ENCODE measurements at places on chromosomes 1 and 21. TPM values are rescaled to one million over a fixed set of nuclear protein-coding genes. Genes with fewer than 3 reads are reported as not detected.

The H6PD gene
- total RNA-seq, result 24.4 TPM

The CYP4A22 gene
- not detected for total RNA-seq

The MFSD2A gene
- total RNA-seq, result 1.2 TPM

The CYYR1 gene
- total RNA-seq, result 0.17 TPM

The GBP5 gene
- under 0.01 TPM for total RNA-seq

The LGALS8 gene
- total RNA-seq, result 50.3 TPM

The FAM163A gene
- total RNA-seq, result not detected

The OR10Z1 gene
- under 0.01 TPM for total RNA-seq

The SH3BGR gene
- total RNA-seq, result 3.3 TPM

The RPF1 gene
- 31.6 TPM for total RNA-seq

The KRTAP10-7 gene
- total RNA-seq, result not detected

The GSTM1 gene
- not detected for total RNA-seq

The FBXO2 gene
- 2.6 TPM for total RNA-seq

The TRIM67 gene
- total RNA-seq, result 0.17 TPM

The CACHD1 gene
- 5.4 TPM for total RNA-seq

The PPIH gene
- 13.1 TPM for total RNA-seq

The NR1I3 gene
- not detected for total RNA-seq

The MFAP2 gene
- total RNA-seq, result 16.2 TPM

The EPHA10 gene
- under 0.01 TPM for total RNA-seq

The GCSAML gene
- total RNA-seq, result not detected

The CRYAA gene
- not detected for total RNA-seq

The AMY2A gene
- total RNA-seq, result not detected

The AMY1C gene
- not detected for total RNA-seq

The WNT9A gene
- total RNA-seq, result 1.0 TPM

The DMRTA2 gene
- total RNA-seq, result not detected

The PDC gene
- not detected for total RNA-seq

The GPR37L1 gene
- total RNA-seq, result not detected

The SLC27A3 gene
- total RNA-seq, result 30.6 TPM

The IL19 gene
- total RNA-seq, result not detected

The STIL gene
- total RNA-seq, result 5.8 TPM

The RASAL2 gene
- total RNA-seq, result 6.4 TPM

The DPT gene
- total RNA-seq, result 4.1 TPM

The AGT gene
- 14.1 TPM for total RNA-seq

The OPRD1 gene
- not detected for total RNA-seq

The TRPM2 gene
- not detected for total RNA-seq

The HYI gene
- total RNA-seq, result 36.5 TPM

Data from fibroblast of lung (primary cell).